ENCODE measurements at places on chromosomes 4 and X. TPM values are rescaled to one million over a fixed set of nuclear protein-coding genes. Genes with fewer than 3 reads are reported as not detected.

Gene YTHDC1
- 80.3 TPM for total RNA-seq

Gene CCDC120
- 4.3 TPM for total RNA-seq

Gene FUNDC1
- total RNA-seq, result 13.5 TPM

Gene SLC10A4
- total RNA-seq, result not detected

Gene HS3ST1
- 3.6 TPM for total RNA-seq

Gene SLC7A11
- total RNA-seq, result 0.16 TPM

Gene TCEAL6
- 2.6 TPM for total RNA-seq

Gene RBM47
- total RNA-seq, result 151 TPM

Gene SYP
- total RNA-seq, result 1.3 TPM

Gene GSPT2
- total RNA-seq, result 8.6 TPM

Gene SYTL5
- 0.80 TPM for total RNA-seq

Gene MMRN1
- total RNA-seq, result 31.9 TPM

Gene EMCN
- 12.0 TPM for total RNA-seq

Gene SEPTIN11
- total RNA-seq, result 78.6 TPM

Gene SSX4
- not detected for total RNA-seq

Gene CSAG3
- not detected for total RNA-seq

Gene TAPT1
- total RNA-seq, result 52.5 TPM

Gene MAB21L2
- total RNA-seq, result not detected

Gene DGKK
- not detected for total RNA-seq

Gene GASK1B
- 71.1 TPM for total RNA-seq

Gene QDPR
- total RNA-seq, result 15.1 TPM

Gene PAGE4
- total RNA-seq, result not detected

Measured in breast epithelium (tissue), 4 donors.